ENCODE measurements at places on chromosomes 16 and 17. TPM values are rescaled to one million over a fixed set of nuclear protein-coding genes. Genes with fewer than 3 reads are reported as not detected.
A peak's percentile ranks its signal among the peaks of the same experiment; 100 is the strongest.

- peak; percentile 53 for DNase-seq
Measured at GRCh38 chr16:69123910-69124309, 8.5 kb downstream of the CHTF8 start.

- no peak for DNase-seq
Measured at GRCh38 chr17:66525338-66525737, 222.9 kb downstream of the PRKCA start.

The PNPO gene
- 55.5 TPM for total RNA-seq

The WNT3 gene
- total RNA-seq: not detected

- DNase-seq: no peak
Measured at GRCh38 chr16:67468731-67469130, 12.2 kb downstream of the ATP6V0D1 start.

GRCh38 chr17:32529604-32530003 is 42.8 kb downstream of the CDK5R1 start:
- no peak for DNase-seq

- DNase-seq: peak; percentile 18
Measured at GRCh38 chr17:35900280-35900679, 20.1 kb upstream of the CCL5 start.

The OR2C1 gene
- total RNA-seq: not detected

The CLEC18C gene
- 0.42 TPM for total RNA-seq

The CFAP52 gene
- total RNA-seq: not detected

- no peak for DNase-seq
Measured at GRCh38 chr17:74584292-74585060, 7.6 kb downstream of the CD300LD start.

DNA sequence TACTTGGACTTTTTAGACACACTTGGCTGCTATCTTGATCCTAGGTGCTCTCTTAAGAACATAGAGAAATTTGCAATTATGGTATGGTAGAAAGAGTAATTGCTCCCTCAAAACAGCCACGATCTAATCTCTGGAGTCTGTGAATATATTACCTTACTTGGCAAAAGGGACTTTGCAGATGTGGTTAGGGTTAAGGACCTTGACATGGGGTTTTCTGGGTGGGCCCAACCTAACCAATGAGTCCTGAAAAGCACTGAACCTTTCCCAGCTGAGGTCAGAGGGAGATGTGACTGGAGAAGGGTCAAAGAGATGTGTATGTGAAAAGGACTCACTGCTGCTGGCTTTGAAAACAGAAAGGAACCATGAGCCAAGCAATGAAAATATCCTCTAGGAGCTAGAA is 26.7 kb upstream of the MED13 start:
- no peak for DNase-seq

The NSRP1 gene
- 26.8 TPM for total RNA-seq

The TBC1D28 gene
- total RNA-seq: not detected

DNA sequence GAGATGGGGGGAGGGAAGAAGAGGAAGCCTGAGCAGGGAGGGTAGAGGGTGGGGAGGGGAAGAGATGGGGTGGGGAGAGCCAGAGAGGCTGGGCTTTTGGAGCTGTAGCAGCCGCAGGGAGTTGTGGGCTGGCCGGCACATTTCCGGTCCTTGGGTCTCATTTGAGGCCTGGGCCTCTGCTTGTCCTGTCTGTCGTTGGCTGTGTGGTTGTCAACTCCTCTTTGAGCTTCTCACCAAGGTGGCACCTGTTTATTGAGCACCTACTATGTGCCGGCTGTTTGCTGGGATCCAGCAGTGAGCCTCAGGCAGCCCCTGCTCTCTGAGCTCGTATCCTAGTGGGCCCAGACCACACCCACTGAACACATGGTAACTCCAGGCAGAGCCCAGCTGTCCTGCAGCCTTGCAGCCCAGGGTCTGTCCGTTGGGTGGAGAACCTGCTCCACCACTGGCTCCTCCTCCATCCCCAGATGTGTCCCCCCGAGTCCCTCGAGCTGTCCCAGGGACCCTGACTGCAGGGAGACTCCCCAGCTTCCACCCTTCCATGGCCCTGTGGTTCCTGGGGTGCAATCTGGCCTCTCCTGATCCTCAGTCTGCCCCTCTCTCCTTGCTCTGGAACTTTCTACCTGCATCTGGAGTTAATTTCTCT is 164.9 kb downstream of the IRF8 start:
- no peak for DNase-seq

DNA sequence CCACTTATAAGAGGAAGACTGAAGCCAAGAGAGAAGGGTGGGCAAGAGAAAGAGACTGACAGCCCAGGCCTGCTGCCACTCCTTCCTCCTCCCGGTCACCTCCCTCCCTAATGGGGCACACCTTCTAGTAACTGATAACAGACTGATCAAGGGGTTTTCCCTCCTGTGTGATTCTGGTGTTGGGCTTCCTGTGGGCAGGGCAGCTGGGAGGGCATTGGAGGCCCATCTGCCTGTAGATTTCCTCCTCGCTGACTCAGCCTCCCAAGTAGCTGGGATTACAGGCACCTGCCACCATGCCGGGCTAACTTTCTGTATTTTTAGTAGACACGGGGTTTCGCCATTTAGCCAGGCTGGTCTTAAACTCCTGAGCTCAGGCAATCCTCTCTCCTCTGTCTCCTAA is 16.2 kb downstream of the CA4 start:
- DNase-seq: no peak

The CCP110 gene
- 37.4 TPM for total RNA-seq

GRCh38 chr17:78529871-78530670 is 47.1 kb downstream of the DNAH17 start:
- DNase-seq: no peak

The NCOR1 gene
- total RNA-seq: 146 TPM

DNA sequence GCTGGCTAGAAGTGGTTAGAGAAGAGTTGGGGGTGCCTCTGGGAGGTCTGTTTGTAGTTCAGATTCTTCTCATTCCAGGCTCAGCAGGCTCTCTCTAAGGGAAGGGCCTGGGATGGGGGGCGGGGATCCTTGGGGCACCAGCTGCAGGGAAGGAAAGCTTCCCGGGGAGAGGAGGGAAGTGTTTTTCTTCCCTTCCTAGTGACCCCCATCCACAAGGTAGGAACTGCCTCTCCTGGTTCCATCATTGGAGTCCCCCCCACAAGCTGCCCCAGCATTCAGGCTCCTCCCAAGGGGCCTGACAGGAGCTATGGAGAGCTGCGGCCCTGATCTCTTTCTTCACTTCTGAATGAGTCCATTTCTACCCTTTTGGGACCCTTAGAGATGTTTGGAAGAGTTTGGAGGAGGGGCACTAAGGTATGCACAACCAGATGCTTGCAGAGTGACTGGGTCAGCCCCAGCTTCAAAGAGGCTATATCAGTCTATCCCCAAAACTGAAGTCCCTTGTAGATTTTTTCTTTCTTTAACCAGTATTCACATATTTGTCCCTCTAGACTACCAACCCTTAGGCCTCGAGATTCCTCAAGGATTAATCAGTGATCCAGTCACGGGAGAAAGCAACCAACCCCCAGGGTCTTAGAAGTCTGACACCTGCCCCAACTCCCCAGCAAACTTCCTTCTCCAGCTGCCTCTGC is 13.9 kb upstream of the FZD2 start:
- no peak for DNase-seq

- DNase-seq: no peak
Measured at GRCh38 chr17:31738996-31739699, 119.9 kb downstream of the COPRS start.

The ABR gene
- 60.4 TPM for total RNA-seq

DNA sequence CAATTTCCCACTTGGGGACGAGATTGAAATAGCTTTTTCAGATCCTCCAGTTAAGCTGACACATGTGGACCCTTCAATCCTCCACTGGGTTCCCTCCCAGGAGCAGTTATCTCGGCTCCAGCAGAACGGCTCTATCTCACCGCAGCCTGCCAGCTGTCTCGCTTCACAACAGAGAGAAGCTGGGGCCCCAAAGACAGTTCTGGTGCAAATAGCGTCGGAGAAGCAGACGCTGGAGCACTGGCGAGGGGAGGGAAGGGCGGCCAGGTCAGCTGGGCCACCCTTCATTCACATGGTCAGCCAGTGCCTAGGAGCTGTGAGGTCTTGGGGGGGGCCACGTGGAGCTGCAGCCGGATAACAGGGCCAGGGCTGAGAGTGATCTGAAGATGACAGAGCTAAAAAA is 141.3 kb upstream of the SDK2 start:
- no peak for DNase-seq

Data from CD8-positive, alpha-beta memory T cell (primary cell).